HS-27A (cell line): ENCODE measurements at places on chromosomes 3 and 15.

GRCh38 chr15:35673093-35673684 lies 127.2 kb upstream of the DPH6 start:
- DNase-seq, result no peak

GRCh38 chr15:31457631-31458526 lies 131.2 kb downstream of the KLF13 start:
- DNase-seq, result no peak

GRCh38 chr3:112117841-112118571 lies 15.0 kb downstream of the GCSAM start:
- no peak for DNase-seq

GRCh38 chr3:16480861-16481545 lies 32.5 kb downstream of the RFTN1 start:
- DNase-seq, result no peak
